ENCODE measurements at places on chromosomes 3 and 15.
A peak's percentile ranks its signal among the peaks of the same experiment; 100 is the strongest.

DNA sequence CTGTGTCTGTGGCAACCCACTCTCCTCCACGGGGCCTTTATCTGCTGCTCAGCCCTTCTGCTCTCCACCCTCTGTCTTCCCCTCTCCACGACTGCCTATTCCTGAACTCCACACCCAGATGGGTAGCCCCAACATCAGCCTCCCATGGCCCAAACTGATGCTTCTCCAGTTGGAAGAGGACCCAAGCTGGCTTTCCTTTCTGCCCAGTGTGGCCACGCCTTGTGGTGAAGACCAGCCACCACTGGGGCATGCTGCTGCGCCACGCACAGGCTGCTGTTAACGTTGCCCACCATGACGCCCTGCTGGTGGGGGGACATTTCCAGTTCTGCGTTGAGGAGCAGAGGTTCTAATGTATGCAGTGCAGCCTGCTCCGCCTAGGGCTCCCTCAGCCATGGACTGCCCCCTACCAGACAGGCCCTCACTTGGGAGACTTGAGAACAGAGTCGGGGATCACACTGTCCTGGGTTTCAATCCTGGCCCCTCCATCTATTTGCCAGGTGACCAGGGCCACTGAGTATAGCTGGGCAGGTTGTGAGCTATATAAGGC lies 26.9 kb downstream of the CFAP100 start:
- peaks cover 2% of the 10 kb centered on the region for H3K27me3 ChIP-seq
- H3K4me3 ChIP-seq = no peak overlapping the region
- no peak overlapping the region for H3K27ac ChIP-seq
- no peaks in the 10 kb centered on the region for H3K36me3 ChIP-seq

DNA sequence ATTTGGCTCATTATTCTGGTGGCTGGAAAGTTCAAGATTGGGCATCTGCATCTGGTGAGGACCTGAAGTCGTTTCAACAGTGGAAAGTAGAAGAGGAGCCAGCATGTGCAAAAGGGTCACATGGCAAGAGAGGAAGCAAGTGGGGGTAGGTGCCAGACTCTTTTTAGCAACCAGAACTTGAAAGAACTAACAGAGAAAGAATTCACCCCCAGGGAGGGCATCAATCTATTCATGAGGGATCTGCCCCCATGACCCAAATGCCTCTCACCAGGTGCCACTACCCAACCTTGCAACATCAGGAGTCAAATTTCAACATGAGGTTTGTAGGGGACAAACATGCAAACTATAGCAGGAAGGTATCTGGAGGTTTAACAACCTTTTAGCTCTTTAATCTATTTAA lies 10.3 kb upstream of the RYK start:
- peaks cover 56% of the 10 kb centered on the region for H3K27me3 ChIP-seq
- DNase-seq = no peak

- H3K4me1 ChIP-seq = no peaks in the 10 kb centered on the region
- no peak overlapping the region for H3K27ac ChIP-seq
- no peaks in the 10 kb centered on the region for H3K36me3 ChIP-seq
- no peaks in the 10 kb centered on the region for H3K27me3 ChIP-seq
- no peak overlapping the region for H3K4me3 ChIP-seq
Observed at GRCh38 chr3:5678248-5678647, 490.7 kb downstream of the EDEM1 start.

DNA sequence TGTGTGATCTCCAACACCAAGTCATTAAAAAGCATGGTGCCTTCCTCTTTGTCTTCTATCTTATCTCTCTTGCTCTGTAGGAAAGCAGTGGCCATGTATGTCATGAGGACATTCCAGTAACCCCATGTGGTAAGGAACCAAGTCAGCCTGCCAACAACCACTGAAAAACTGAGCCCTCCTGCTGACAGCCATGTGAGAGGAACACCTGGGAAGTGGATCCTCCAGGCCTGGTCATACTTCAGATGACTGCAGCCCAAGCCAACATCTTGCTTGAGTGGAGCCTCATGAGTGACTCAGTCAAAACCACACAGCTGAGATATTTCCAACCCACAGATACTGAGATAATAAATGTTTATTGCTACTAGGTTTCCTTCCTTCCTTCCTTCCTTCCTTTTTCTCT lies 597.3 kb downstream of the ZIC1 start:
- H3K4me1 ChIP-seq = no peaks in the 10 kb centered on the region
- no peak overlapping the region for H3K4me3 ChIP-seq

DNA sequence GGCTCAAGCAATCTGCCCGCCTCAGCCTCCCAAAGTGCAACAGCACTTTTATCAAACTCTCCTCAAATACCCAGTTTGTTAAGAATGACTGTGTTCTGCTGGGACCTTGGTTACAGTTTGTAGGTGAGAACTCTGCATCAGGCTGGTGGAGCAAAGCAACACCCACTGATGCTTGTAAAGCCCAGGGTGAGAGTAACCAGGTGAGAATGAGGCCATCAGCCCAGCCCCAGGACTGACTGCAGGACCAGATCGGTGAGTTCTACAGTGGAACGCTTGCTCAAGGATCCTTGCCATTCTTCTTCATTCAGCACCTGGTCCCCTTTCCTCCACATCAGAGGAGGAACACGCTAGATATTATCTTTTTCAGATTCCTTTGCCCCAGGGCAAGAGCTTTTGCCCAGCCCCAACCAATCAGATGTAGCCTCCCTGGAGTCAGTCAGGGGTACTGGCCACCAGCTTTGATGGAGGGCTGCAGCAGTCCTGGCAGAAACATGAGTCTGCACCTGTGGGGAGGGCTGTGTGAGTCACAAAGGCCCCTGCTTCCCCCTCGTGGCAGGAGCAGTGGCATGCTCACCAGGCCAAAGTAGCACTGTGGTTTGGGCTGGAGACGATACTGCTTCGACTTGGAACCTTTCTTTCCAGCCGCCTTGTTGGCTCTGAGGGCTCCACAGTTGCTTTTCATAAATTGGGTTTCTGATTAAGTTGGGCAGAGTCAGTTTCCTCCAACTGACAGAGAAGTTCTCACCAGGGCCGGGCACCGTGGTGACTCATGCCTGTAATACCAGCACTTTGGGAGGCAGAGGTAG lies 3.5 kb upstream of the SHISA5 start:
- H3K4me1 ChIP-seq = peaks cover 56% of the 10 kb centered on the region
- no peaks in the 10 kb centered on the region for H3K36me3 ChIP-seq
- peaks cover 16% of the 10 kb centered on the region for H3K27me3 ChIP-seq

DNA sequence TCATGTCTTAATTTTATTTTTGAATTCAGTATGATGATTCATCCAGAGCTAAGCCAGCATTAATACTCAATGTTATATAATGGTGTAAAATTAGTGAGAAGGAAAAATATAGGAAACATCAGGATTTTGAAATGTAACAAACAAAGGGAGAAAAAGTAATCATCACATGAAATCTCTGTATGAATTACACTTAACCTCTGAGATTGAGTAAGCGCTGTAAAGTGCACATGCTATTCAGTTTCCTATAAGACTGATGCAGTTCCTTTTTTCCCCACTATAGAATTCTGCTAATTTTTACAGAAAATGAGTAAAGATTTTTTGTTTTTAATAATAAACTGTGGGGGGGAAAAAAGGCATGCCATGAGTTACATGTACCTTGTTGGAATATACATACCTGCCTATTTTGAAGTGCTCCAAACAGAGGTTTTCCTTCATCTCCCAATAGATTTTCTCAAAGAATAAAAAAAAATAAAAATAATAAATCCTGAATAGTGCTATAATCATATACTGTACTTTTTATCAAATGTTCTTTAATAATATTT lies 64.0 kb upstream of the TTBK2 start:
- DNase-seq = no peak
- H3K36me3 ChIP-seq = peaks cover 53% of the 10 kb centered on the region
- H3K4me3 ChIP-seq = no peak overlapping the region
- H3K27ac ChIP-seq = no peak overlapping the region
- no peaks in the 10 kb centered on the region for H3K4me1 ChIP-seq

DNA sequence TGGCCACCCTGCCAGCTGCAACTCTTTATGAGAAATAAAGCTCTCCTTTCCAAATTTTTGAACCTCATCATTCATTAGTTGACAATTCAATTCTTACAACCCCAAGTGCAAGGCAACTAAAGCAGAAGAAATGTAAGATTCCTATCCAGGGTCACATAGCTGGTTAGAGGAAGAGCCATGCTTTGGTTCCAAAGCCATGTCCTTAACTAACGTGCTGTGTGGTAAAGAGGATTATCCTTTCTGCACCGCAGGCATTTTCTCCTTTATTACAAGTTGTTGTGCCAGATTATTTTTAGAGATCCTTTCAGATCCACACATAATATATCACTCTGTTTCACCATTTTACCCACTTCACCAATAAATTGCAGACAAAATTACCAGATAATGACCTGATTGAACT lies 36.5 kb downstream of the TM4SF18 start:
- no peak overlapping the region for H3K4me3 ChIP-seq
- peaks cover 9% of the 10 kb centered on the region for H3K27me3 ChIP-seq
- DNase-seq = no peak
- H3K27ac ChIP-seq = no peak overlapping the region

- H3K4me1 ChIP-seq = no peaks in the 10 kb centered on the region
- no peaks in the 10 kb centered on the region for H3K36me3 ChIP-seq
- no peak for DNase-seq
- H3K27ac ChIP-seq = no peak overlapping the region
Observed at GRCh38 chr15:36907295-36907694, 193.1 kb downstream of the MEIS2 start.

GRCh38 chr3:184470551-184470950 lies 90.7 kb downstream of the CHRD start:
- peak; percentile 1 for DNase-seq
- H3K27ac ChIP-seq = no peak overlapping the region
- peaks cover 28% of the 10 kb centered on the region for H3K27me3 ChIP-seq
- no peaks in the 10 kb centered on the region for H3K36me3 ChIP-seq

DNA sequence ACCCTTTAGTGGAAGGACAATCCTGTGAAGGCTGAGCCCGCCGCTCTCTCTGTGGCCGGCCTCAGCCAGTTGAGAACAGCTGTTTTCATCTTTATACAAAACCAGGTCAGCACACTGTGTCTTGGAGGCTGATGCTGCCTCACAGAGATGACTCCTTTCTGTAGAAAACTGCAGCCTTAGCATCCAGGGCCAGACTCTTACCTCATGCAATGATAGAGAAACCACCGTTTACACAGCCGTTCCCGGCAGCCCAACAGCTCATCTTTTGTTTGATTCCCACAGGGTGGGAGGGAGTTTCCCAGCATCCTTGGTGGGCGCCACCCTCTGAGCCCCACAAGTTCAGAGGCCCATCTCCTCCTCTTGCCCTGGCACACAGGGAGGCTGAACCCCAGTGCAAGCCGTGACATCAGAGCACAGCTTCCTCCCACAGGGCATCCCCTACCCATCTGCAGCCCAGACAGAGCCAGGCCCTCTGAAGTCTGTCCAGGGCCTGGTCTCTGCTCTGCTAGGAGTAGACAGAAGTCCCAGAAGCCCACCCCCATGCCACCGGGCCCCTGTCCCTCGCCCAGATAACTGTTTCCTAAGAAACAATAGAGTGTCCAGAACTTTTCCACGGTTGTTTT lies 105.0 kb downstream of the LRRK1 start:
- H3K27ac ChIP-seq = no peak overlapping the region
- H3K27me3 ChIP-seq = peaks cover 9% of the 10 kb centered on the region
- DNase-seq = peak; percentile 1
- no peak overlapping the region for H3K4me3 ChIP-seq
- no peaks in the 10 kb centered on the region for H3K4me1 ChIP-seq

GRCh38 chr15:29456255-29456654 lies 186.6 kb upstream of the NSMCE3 start:
- peaks cover 13% of the 10 kb centered on the region for H3K4me1 ChIP-seq
- no peaks in the 10 kb centered on the region for H3K36me3 ChIP-seq
- no peak overlapping the region for H3K27ac ChIP-seq
- no peak for DNase-seq

DNA sequence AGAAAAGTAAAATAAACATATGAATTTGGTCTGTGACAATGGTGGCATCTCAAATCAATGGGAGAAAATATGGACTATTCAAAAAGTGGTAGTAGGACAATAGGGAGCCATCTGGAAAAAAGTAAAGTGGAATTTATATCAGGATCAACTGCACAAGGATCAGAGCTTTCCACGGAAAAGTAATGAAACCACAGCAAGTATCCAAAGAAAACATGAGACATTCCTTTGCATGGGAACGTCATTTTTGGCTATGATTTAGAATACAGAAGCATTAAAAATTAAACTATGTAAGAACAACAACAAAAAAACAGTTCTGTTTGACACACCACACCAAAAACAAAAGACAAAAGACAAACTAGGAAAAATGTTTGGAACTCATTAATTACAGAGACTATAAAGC lies 18.7 kb downstream of the CRBN start:
- H3K4me1 ChIP-seq = peaks cover 7% of the 10 kb centered on the region
- H3K4me3 ChIP-seq = no peak overlapping the region
- H3K27ac ChIP-seq = peak overlapping the region; percentile 7
- H3K36me3 ChIP-seq = peaks cover 72% of the 10 kb centered on the region
- DNase-seq = no peak

- H3K27ac ChIP-seq = no peak overlapping the region
- H3K36me3 ChIP-seq = no peaks in the 10 kb centered on the region
- no peak overlapping the region for H3K4me3 ChIP-seq
Observed at GRCh38 chr3:130490241-130490640, 26.7 kb upstream of the COL6A6 start.

DNA sequence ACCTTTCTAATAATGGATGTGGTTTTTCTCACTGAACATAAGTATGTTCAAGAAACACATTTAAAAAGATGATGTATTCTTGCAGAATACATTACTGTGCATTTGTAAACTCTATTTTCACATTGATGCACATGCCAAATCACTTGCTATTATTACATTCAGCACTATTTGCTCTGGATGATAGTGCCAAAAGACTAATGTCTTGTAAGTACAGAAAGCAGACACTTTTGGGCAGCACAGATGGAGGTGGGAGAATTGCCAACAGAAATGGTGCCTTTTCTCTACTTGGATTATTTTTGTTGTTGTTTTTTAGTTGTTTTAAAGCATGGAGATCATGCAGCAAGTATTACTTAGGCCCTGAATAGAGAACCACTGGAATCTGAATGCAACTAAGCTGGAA lies 10.2 kb upstream of the FGF12 start:
- H3K27ac ChIP-seq = no peak overlapping the region
- no peaks in the 10 kb centered on the region for H3K27me3 ChIP-seq
- no peak for DNase-seq
- no peaks in the 10 kb centered on the region for H3K4me1 ChIP-seq
- no peak overlapping the region for H3K4me3 ChIP-seq

DNA sequence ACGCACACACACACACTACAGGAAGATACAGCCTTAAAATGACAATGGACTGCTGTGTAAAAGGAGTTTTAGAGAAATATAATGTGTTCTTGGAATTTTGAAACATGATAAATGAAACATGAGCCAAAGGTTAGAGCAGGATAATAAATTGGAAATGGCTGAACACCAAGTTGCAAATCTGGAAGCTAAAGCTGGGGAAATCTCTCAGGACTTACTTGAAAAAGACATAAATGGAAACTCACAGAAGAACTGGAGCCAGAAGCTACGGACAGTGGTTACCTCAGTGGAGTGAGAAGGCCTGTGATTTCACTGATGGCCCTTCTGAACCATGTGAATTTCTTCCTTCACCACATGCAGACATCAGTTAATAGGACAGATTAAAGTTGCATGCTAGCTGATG lies 37.3 kb upstream of the ATP10A start:
- no peaks in the 10 kb centered on the region for H3K36me3 ChIP-seq
- peaks cover 10% of the 10 kb centered on the region for H3K4me1 ChIP-seq
- H3K4me3 ChIP-seq = no peak overlapping the region
- DNase-seq = no peak
- H3K27ac ChIP-seq = no peak overlapping the region
- no peaks in the 10 kb centered on the region for H3K27me3 ChIP-seq

- peak; percentile 77 for DNase-seq
- no peak overlapping the region for H3K4me3 ChIP-seq
- peaks cover 50% of the 10 kb centered on the region for H3K4me1 ChIP-seq
- H3K36me3 ChIP-seq = peaks cover 76% of the 10 kb centered on the region
Observed at GRCh38 chr3:196073255-196073753, 8.6 kb downstream of the TFRC start.

Measured in activated CD4-positive, alpha-beta memory T cell treated with anti-CD3 and anti-CD28 coated beads, Interleukin-2, amount 10 ng/mL, durations not matched to agents 7 days and 5 days (primary cell).